ENCODE measurements at places on chromosomes 1 and 21.

- DNase-seq, result no peak
These were observed 47.9 kb upstream of the LEPR start for GRCh38 chr1:65372557-65372956.

GRCh38 chr21:33984021-33984481 is 68.4 kb upstream of the ATP5PO start:
- DNase-seq, result no peak

GRCh38 chr1:54296666-54297065 is 96.7 kb downstream of the MRPL37 start:
- DNase-seq, result no peak

DNA sequence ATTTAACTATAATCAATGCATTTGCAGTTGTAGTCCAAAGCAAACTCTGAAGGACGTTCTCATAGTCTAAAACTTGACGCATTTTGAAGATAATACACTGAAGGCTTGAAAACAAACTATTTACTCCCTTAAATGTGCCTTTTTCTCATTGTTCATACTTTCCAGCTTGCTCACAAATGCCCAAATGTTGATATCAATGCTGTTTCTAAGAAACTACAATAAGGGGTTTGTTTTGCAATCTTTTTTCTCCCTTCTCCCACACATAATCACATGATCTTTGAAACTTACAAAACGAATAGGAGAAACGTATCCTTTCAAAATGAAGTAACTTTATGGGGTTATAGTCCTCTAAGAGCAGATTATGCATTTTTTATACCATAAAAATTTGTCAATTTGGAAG is 508.7 kb downstream of the DPYD start:
- DNase-seq, result no peak

DNA sequence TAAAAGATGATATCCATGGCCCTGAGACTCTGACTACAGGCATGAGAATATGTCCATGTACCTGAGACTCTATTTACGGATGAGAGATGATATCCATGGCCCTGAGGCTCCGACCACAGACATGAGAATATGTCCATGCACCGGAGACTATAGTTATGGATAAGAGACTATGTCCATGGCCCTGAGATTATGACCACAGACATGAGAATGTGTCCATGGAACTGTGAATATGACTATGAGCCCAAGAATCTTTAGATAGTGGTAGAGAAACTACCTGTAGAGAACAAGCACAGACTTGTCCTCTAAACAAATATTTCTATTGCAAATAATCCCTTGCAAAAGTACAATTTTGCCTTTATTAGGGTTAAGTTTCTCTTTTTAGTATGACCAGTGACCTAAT is 263.2 kb downstream of the PCP4 start:
- DNase-seq, result no peak

GRCh38 chr1:46605232-46605631 is 1.2 kb upstream of the MKNK1 start:
- DNase-seq, result no peak

DNA sequence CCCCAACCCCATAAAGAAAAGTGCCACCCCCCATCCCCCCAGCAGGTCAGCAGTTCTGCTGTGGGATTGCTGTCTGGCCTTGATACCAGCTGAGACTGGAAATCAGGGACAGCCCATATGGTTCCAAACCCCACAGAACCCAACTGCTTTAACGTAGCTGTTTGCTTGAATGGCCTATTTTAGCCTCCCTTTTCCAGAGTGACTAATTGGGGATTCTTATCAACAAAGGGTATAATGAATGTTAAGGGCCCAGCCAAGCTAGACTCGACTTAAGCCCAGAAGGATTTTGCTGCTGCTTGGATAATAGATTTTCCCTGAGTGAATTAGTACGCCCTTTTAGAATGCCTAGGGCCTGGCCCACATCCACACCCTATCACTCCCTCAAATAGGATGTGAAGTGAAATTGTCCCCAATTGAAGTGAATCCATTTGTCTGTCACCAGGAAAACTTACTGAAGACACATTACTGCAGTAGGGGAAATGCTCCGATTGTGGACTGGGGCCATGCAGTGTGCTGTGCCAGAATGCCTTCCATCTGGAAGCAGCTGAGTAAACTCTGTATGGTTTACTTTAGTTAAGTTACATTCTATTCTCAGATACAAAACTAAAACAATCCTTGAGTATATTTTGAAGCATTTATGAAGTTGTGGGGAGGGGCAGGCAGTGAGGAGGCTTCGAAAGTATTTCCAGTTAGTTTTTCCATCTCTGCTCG is 156.9 kb downstream of the DHRS3 start:
- no peak for DNase-seq

DNA sequence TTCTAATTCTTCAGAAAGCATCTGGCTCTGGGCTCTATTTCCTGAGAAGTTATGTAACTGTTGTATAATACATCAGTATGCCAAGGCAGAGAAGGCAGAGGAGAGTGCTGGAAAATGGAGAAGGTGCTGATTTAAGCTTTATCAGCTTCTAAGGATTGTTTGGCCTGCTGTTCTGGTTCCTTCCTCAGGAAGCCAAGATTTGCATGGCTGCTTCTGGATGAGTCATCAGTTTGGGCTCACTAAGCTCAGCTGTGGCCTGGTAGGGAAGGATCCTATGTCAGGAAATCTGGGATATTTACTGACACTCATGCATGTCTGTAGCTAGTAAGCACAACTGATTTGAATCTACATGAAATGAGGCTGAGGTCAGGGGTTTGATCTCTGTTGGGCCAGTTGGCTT is 73.2 kb upstream of the ADGRL4 start:
- no peak for DNase-seq

- DNase-seq, result no peak
These were observed 46.5 kb upstream of the ACTRT2 start for GRCh38 chr1:2974701-2975301.

DNA sequence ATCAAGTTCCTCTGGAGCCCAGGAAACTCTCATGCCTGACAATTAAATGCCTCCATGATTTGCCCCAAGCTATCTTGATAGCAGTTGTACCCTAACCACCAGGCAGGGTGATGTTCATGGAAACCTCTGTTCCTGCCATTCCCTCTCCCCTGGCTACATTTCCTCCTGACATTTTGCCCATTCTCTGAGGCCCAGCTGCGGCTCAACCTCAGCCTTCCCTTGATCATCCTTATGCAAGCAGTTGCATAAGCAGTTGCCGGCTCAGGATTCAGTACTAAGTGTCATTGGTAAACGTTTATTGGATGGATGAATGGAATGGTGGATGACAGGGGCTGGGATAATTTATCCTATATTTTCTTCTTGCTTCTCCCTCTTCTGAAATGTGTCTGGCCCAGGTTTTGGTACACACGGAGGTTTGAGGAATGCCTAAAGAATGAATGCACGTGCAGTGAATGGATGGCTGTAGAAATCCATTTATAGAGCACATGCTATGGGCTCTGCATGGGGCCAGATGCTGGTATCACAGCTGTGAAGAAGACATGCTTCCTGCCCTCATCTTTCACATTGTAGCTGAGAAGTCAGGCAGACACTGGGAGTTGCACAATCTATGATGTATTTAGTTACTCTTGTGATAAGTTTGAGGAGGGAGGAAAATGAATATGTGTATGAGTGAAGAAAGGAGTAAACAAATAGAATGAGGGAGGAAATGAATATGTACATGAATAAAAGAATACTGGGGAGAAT is 261.8 kb downstream of the FOXD2 start:
- DNase-seq, result no peak

GRCh38 chr1:84603941-84604830 is 29.9 kb upstream of the CTBS start:
- peak; percentile 79 for DNase-seq

DNA sequence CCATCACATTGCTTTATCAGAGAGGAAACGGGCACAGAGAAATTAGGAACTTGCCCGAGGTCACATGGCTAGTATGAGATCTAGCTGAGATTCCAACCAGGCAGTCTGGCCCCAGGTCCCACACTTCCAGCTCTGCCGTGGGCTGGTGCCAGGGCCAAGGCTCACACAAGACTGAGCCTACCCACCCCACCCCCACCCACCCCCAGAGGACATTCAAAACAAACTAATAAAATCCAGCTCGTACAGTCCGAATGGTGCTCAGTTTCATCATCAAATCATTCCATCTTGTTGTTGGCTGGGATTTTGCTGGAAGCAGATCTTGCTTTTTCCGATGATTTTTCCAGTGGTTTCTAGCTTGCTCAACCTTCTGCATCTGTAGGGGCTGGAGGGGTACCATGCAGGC is 27.9 kb downstream of the MATN1 start:
- DNase-seq, result no peak
